ENCODE measurements at places on chromosomes 3 and 15. TPM values are rescaled to one million over a fixed set of nuclear protein-coding genes. Genes with fewer than 3 reads are reported as not detected.

GRCh38 chr3:76699846-76700245 is 340.1 kb upstream of the ROBO2 start:
- no peak for DNase-seq

DNA sequence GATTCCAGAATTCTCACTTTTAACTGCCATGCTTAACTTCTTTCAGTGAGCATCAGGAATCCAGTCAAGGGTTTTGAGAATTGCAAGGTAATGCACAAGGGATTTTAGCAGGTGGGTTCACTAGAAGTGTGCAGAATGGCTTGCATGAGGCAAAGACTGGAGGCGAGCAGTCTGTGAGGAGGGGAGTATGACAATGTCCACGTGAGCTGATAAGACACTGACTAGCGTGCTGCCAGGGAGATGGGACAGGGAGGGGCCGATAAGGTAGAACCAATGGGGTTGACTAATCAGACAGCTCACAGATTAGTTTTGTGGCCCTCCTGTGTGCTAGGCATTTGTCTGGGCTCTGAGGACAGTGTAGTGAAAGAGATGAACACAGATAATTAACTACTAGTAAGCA is 102.0 kb upstream of the DAZL start:
- no peak for DNase-seq

DNA sequence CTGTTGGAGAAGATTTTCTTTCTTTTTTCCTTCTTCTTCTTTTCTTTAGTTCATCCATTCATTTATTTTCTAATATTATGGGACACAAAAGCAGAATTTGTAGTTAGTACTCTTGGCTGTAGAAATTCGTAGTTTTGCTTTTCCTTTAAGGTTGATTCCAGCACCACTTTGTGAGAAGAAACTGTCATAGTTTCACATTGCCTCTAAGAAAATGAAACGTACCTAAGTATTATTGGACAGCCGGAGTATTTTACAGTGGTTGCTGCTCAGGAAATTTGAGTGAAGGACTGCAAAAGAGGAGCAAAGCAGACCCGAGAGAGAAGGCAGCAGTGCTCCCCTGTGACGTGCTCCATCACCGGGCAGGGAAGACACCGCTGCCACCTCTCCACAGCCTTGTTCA is 48.1 kb downstream of the PLCL2 start:
- no peak for DNase-seq

- DNase-seq: no peak
Measured at GRCh38 chr15:23912191-23912590, 225.1 kb upstream of the NDN start.

DNA sequence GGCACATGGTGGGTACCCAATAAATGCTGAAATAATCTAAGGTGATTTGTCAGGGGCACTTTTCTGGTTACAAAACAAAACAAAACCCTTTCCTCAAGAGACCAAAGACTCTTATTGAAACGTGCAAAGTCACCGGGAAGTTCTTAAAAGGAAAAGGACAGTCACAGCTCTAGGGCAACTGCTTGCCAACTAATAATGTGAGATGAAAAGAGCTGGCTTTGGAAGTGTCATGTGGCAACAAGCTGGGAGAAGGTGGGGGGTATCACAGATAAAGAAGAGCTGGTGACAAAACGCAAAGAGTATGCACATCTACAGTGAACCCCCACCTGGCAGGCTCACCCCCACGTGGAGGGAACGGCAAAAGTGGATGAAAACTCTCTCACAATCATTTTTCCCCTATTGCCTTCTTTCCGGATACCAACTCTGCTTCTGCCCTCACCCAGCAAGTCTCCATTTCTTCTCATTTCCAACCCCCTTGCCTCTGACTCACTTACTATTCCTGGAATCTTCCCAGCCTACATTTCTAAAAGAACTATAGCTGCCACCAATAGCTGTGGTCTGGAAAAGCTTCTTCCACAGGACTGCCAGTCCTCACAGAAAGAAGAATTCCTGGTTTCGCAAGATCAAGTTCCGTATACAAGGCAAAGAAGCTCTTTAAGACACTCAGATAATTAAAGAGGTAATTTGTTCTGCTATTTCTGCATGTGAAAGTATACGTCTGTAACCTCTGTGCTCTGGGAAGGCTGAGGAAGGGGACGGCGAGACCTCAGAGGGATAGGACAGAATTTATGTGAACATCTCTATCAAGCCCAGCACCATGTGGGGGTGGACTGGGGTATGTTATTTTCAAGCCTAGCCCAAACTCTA is 21.8 kb upstream of the ANPEP start:
- peak; percentile 43 for DNase-seq

- DNase-seq: no peak
Measured at GRCh38 chr15:60571008-60571420, 92.1 kb upstream of the ICE2 start.

The GOLGA8J gene
- total RNA-seq: not detected

DNA sequence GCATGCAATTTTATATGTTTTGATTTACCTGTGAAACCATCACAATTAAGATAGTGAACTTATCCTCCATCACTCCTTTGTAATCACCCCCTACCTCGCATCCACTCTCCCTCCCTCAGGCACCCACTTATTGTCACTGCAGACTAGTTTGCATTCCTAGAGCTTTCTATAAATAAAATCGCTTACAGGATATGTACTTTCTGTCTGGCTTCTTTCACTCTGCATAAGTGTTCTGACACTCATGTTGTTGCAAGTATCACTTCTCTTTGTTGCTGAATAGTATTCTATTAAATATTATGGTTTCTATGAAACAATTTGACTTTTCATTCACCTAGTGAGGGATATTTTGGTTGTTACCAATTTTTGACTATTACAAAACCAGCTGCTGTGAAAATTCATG is 139.3 kb downstream of the RSRC1 start:
- no peak for DNase-seq

DNA sequence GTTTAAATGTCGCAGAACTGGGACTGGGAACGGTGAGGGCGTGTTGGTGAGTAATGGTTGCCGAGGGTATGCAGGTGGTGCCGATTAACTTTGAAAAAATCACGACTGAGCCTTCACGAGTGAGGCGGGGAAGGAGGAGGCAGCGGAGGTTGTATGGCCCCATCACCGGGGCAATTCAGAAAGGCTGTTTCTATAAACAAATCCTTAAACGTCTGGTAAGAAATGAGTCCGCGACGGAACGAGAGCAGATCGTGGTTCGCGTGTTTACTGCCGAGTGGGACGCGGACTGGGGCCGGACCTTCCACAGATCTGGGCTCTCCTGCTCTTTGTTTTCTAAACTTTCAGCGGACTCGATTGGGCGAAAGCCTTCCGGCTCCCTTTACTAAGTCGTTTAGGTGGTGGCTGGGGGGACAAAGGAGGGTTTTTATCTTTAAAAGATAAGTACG is 2.7 kb downstream of the IGF1R start:
- no peak for DNase-seq

DNA sequence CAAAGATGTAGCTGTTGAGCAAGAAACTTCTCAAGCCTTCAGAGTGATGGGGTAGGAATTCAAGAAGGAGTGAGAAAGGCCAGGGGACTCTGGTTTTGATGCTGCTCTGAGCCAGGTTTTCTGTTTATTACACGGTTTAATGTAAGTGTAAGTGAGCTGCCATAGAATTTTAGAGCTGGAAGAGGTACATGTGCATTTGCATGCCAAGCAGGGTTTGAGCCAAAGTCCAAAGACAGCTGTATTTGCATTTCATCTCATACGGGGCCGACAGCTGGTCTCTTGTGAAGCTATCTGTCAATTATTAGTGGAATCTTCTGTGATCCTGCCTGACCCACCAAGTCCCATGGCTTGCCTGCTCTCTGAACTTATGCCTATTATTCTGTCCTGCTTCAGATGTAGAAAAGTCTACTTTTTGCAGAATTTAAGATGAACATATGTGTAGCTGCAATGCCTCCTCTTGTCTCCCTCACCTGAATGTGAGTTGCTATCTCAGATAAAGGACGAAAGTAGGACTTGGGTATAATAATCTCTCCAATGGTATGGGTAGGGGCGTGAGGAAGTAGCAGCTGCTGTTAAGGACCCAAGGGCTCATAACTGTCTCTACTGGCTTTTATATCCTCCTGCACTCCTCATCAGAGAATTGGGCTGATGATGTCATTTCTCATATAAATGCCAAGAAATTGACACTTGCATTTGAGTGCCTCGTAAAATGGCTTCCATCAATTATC is 160.0 kb downstream of the SQOR start:
- no peak for DNase-seq

GRCh38 chr15:67861983-67862382 is 22.1 kb upstream of the RNU6-1 start:
- DNase-seq: no peak

The DUOXA2 gene
- total RNA-seq: not detected

The ECE2 gene
- total RNA-seq: not detected

The KCNMB2 gene
- not detected for total RNA-seq

- no peak for DNase-seq
Measured at GRCh38 chr3:18716101-18716500, 291.0 kb upstream of the SATB1 start.

Measured in gastrocnemius medialis (tissue), 4 donors.